ENCODE measurements at places on chromosomes 12 and 14.

- no peak for DNase-seq
These were observed 23.8 kb upstream of the MBIP start for GRCh38 chr14:36344211-36344610.

DNA sequence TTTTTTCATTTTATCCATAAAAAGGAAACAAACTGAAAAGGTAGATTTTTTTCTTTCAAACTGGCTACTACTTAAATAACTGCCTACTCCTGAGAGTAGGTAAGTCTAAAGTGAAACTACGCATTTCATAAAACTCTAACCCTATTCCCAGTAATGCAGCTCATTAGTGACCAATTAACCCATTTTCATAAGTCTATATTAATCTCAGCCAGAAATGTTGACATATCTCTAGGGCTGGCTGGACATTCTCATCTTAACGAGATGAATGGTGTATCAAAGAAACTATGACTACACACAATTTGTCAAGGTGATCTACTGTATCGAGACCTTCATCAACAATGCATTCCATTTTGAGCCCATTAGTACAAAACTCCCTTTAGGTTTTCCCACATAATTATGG lies 57.2 kb downstream of the EPS8 start:
- no peak for DNase-seq

- no peak for DNase-seq
These were observed 7.8 kb upstream of the MTERF2 start for GRCh38 chr12:106994579-106995220.

DNA sequence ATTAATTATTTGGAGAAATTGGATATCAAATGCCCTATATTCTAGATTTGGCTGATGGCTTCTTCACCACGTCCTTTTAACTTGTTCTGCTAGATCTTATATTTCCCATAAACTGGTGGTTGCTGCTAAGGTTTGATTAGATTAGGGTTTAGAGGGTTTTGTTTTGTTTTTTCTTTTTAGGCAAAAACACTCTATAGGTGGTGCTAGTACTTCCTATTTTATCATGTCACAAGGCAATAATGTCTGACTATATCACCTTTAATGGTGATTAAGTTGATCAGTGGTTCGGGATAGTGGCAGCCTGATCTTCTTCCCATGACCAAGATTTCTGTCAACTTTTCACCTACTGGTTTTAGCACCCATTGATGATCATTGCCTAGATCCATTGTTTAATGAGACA lies 455.1 kb downstream of the RAD51B start:
- no peak for DNase-seq

DNA sequence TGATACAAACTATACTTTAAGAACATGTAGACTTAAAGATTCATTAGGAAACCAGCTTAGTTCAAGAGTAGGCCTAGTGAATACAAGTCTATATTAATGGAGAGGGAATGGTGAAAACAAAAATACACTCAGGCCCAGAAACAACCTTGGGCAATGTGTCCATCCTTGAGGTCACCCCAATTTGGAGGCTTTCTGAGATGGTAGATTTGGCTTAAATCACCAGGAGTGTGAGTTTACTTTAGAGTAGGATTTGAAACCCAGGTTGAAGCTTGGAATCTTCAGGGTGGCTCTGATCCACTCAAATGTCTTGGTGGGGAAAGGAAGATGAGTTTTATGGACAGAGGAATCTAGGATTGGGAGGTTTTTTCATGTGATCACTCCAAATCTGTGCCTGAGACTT lies 10.5 kb downstream of the LDHB start:
- DNase-seq: no peak

GRCh38 chr12:89947437-89948270 lies 239.0 kb upstream of the ATP2B1 start:
- no peak for DNase-seq

DNA sequence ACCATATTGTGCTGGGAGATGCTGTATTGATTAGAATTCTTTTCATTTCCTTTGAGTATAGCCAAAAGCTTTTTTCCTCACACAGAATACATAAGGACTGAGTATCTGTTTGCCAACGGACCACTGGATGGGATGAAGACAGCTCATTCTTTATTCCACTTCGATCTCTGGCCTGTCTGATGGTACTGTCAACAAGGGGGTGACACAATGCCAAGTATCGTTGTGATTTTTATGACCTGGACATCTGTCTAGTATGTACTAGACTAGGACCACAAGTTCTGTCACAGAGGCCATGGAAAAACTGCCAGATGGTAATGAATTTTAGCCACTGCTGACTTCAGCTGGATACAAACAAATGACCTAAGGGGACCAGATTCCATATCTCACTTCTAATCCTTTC lies 502.7 kb downstream of the SOX5 start:
- DNase-seq: no peak

DNA sequence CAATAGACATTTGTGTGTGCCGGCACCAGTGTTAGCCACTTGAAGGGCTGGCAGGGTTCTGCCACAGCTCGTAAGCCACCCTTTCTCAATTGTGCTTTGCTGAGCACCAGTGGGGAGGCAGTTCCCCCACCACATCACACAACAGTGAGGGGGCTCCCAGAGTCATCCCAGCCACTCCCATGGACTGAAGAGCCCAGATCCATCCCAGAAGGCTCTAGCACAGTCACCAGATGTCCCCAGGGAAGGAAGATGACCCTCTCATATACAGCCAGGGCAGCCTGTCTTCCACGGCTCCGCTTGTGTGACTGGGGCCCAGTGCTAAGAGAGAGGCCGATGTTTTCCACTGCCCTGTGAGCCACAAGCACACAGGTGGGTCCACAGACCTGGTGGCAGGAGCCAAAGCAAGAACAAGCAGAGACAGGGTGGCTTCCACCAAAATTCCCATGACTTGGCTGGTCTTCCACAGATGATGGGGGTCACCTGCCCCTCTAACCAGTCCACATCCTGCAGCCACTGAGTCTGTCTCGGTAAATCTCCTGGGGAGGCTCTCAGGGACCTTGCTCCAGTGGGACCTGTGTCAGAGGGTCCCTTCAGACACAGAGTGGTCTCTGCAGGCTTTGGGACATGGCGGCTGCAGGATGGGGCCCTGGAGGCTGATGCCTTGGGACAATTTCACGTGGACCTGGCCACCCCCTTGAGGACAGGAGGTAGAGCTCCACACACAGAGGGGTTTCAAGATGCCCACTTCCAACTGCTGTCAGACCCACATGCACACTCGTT lies 71.9 kb upstream of the DDX11 start:
- no peak for DNase-seq

DNA sequence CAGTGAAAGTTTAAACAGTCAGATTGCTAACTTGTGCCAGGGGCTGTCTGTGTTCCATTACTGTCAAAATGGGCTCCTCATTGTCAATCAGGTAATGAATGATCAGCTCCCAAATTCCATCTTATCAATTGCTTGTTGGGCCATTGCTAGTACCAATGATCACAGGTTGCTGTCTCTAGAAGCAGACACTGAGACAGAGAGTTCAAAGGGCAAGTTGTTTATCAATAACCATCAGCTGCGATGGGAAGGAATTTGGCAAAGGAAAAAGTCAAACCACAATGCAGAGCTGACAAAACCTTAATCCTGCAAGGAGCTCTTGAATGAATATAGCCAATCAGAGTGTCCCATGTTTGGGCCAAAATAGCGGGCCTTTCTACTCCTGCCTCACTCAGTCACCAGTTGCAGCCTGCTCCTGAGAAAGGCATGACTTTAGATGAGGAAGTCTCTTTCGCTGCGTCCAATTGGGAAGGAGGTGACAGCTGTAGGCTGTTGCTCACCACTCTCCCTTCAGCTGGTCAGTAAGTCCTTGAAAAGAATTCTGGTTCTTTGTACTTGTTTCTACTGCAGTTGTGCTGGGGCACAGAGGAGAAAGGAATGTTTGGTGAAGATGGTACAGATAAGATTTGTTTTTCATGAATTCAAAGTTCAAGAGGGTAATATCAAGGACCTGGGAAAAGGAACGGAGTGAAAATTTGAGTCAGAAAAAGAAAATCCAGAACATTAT lies 179.2 kb upstream of the PDE3A start:
- DNase-seq: no peak

DNA sequence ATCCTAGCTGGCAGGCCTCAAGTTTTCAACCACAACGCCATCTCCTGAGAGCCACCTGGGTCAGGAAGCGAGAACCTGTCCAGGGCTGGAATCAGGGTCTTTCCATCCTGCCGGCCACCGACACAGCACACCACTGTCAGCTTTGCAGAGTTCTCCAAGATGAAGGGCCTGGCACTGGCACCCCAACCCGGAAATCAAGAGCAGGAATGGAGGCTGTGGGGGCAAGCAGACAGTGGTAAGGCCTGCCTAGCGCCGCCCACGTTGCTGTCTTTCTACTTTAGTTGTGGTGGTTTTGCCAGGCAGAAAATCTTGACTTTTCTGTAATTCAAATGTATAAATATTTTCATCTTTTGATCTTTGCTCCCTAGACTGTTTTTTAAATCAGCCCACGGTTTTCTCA lies 90.7 kb downstream of the ITPK1 start:
- DNase-seq: no peak

DNA sequence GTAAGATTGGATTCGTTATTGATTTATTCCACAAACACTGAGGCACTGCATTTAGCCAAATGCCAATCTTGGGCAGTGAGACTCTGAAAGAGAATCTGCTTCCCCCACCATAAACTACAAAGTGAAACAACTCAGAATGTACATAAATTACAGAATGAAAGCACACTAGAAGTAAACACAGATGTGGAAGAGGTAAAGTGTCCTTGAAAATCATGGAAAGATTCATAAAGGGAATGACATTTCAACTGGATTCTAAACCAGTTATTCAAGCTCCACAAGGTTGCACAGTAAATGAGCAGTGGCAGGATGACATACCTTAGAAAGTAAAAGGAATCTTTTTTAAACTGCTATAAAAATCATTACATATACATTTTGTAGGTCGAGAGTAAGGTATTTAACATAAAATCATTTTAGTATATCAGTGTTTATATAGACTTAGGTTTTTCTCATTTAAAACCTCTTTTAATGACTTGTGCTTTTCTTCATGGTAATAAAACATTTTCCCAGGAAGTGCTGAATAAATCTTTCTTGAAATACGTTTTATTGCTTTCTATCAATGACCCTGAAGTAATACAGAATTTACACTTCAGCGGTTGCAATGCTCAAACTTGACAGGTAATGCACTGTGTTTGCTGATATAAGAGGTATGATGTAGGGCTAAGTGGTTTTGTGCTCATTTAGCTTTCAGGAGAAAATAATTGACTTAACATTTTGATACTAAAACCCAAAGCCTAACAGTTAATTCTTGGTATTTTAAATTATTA lies 270.6 kb downstream of the NAV3 start:
- DNase-seq: no peak

DNA sequence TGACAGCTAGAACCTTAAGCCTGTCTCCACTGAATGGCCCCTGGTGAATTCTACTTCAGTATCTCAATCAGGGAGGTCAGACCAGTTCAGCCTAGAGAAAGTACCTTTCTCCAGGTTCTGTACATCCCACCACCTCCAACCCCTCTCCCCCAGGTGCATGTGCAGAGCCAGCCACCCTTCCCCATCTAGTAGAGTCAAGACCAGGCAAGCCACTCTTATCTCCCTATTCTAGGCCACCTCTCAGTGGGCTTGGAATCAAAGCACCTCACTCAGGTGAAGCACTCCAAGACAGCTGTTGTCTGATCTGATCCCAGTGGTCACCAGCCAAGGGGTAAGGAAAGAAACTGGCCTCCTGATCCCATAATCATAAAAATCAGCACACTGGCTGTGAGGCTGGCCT lies 340.9 kb downstream of the BCL11B start:
- DNase-seq: no peak

DNA sequence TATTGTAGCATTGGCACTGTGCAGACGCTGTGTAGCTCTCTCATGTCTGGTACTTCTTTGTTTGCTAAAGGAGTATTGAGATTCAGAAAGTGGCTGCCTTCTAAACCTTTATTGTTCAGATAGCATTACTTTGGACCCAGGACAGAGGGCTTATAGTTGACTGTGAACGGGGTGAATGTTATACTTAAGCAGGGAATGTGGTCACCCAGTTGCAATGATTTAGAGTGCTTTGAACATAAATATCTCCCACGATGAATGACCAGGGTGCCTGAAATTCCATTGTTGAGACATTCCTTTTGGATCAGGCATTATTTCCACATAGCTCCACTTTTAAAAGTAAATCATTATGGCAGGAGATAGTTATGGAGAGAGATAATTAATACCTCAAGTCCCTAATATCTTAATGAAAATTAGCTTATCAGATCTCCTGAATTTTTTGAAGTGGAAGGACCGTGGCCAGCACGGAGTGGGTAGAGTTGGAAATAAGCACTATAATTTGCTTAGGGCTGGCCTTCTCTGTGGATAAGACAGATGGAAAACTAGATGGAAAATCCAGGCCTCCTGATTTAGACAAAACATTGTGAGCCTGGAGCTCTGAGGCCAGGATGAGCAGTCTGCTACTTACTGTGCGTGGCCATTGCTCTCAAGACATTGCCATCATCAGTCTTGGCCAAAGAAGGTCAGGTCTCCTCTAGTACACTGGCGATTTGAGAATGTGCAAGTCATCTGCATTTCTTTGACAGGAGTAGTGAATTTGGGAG lies 114.5 kb downstream of the ETV6 start:
- DNase-seq: no peak

DNA sequence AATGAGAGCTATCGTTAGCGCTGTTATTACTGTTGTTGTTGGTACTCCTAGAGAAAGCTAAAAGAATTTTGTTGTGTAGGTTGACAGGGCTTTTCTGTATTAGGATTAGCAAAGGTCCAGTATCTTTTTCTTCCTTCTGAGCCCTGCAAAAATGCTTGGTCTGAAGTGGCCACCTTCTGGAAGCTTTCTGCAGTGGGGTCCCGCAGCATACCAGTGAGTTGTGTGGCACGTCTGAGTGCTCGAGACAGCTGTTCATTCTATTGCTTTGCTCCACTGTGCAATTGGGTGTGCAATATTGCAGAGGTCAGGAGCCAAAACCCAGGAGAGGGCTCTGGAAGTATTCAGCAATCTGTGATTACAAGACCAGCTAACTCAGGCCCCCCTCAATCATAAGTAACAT lies 57.1 kb downstream of the CCDC60 start:
- no peak for DNase-seq

All from pancreas (tissue), 10 donors.